ENCODE measurements at places on chromosomes 2 and 18.

GRCh38 chr18:37381554-37381953, 184.0 kb downstream of the CELF4 start:
- no peak for DNase-seq

- DNase-seq: no peak
Measured at GRCh38 chr18:44900627-44901026, 219.9 kb downstream of the SETBP1 start.

GRCh38 chr2:230942920-230943896, 18.2 kb upstream of the GPR55 start:
- no peak for DNase-seq

DNA sequence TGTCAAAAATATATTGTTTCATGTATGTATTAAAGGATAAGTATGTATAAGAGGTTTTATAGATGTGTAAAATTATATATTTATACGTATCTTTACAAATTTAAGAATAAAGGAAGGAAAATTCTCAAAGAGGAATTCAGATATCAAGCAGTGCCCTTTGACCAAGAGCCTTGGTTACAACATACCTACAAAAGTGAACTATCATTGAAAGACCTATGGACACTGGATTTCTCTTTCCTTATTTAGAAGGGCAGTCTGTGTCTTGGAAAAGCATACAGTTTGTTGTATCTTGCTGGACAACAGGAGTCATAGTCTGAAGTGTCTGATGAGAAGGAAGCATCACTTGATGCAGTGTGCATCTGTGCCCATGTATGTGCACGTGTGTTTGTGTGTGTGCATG, 21.8 kb upstream of the USP40 start:
- no peak for DNase-seq

- peak; percentile 25 for DNase-seq
Measured at GRCh38 chr2:101253013-101253702, 472 bp downstream of the CNOT11 start.

- DNase-seq: no peak
Measured at GRCh38 chr2:54603357-54603756, 120.1 kb upstream of the EML6 start.

GRCh38 chr2:84942964-84943421, 28.0 kb upstream of the KCMF1 start:
- DNase-seq: no peak

- DNase-seq: no peak
Measured at GRCh38 chr2:225282858-225283710, 116.4 kb upstream of the NYAP2 start.

- no peak for DNase-seq
Measured at GRCh38 chr2:175844169-175844568, 157.9 kb downstream of the LNPK start.

- DNase-seq: no peak
Measured at GRCh38 chr2:217366966-217367365, 507.1 kb upstream of the TNP1 start.

DNA sequence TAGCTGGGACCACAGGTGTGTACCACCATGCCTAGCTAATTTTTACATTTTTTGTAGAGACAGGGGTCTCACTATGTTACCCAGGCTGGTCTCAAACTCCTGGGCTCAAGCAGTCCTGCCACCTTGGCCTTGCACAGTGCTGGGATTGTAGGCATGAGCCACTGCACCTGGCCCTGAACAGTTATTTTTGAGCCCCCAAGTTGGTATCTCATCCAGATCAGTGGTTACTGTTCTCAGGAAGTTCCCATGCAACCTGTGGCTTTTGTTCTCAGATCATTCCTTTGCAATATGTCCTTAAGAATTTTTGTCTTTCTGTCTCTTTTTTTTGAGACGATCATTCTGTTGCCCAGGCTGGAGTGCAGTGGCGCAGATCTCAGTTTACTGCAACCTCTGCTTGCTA, 7.7 kb upstream of the CCDC138 start:
- DNase-seq: no peak

DNA sequence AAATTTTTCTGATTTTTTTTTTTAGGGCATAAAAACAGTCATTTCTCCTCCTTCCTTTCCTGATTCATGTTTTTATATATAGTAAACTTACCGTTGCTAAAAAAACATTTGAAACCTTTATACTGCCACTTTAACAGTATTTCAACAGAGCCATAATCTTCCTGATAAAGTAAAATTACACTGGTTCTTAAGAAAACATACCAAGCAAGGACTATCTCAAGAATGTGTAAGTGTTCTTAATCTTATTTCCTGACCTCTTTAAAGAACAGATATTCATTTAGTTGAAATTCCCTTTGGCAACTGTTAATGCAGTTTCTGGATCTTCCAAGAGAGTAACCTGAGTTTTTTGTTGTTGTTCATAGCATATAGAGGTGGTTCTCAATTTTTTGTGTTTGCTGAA, 26.6 kb upstream of the COLEC12 start:
- DNase-seq: no peak

DNA sequence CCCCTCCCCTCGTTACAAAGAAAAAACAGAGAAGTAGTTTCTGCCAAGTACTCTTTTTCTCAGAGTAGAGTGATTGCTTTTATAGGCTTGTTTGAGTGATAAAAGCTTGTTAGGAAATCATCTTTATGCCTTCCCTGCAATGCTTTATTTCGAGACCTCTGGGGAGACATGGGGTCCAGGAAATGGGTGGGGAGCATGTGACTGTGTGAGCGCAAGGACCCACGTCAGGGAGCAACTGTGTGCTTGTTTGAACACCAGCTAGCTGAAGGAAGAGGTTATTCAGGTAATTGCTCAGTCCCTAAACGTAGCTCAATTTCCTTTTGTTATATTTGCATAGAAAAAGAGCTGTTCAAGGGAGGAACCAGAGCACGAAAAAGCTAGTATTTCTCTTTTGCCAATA, 187.3 kb downstream of the FAM210A start:
- DNase-seq: no peak

DNA sequence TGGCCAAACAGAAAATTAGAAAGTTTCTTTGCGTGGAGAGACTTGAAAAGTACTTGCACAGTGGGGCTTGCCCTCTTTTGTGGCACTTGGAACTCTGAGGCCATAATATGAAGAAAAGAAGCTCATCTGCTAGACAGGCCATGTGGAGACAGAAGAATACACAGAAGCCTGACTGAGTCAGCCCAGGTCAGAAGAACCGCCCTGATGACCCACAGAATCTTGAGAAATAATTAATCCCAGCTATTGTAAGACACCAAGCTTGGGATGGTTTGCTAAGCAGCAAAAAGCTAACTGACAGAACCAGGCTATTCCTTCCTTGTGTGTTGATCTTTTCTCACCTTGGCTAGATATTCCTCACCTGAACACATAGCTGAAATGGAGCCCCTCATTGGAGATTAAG, 33.7 kb downstream of the G6PC2 start:
- DNase-seq: no peak

DNA sequence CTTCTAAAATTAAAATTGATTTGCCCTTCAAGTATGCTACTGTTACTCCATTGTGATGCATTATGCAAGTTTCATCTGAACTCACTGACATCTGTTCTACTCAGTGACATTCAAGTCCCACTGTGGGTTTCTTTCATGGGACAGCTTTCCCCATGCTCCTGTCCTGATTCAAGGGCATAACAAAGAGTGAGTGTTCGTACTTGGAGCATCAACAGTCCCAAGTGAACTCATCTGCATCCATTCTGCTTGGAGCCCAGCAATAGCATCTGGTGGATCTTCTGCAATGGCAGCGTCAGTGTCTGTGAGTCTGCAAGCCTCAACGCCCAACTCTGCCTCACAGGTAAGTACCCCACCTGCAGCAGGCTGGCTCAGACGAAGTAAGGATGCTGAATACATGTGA, 27.5 kb downstream of the BUB1 start:
- no peak for DNase-seq

GRCh38 chr2:220489121-220489520, 861.7 kb downstream of the SLC4A3 start:
- DNase-seq: no peak

DNA sequence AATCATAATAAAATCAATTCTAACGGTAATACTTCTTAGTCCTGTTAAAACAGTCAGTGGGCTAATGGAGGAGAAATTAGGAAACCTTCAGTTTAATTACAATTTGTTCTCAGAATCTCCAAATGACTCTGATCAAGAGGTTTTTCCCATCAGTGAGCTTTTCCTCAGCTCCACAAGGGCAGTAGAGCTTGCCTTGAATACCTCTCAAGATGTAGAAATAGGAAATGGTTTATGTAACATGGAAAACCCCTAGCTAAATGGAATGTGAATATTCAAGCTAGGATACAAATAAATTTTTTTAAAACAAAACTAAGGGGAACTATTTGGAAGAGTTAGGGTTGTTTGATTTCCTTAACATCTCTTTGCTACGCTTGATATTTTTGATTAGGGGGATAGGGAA, 87.5 kb downstream of the PLEKHM3 start:
- no peak for DNase-seq

DNA sequence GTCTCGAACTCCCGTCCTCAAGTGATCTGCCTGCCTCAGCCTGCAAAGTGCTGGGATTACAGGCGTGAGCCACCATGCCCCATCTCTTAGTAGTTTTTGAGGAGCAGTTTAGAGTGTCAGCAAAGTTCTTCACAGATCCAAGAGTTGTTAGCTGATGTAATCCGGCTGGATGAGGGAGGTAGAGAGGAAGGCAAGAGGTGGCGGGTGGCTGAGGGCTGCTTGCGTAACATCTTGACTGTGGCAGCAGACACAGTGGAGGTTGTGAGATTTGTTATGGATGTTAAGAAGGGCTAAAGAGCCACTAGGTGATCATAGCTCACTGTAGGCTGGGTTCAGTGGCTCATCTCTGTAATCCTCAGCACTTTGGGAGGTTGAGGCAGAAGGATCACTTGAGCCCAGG, 19.5 kb upstream of the FAM136A start:
- no peak for DNase-seq

- no peak for DNase-seq
Measured at GRCh38 chr2:212097001-212097400, 441.6 kb downstream of the ERBB4 start.

DNA sequence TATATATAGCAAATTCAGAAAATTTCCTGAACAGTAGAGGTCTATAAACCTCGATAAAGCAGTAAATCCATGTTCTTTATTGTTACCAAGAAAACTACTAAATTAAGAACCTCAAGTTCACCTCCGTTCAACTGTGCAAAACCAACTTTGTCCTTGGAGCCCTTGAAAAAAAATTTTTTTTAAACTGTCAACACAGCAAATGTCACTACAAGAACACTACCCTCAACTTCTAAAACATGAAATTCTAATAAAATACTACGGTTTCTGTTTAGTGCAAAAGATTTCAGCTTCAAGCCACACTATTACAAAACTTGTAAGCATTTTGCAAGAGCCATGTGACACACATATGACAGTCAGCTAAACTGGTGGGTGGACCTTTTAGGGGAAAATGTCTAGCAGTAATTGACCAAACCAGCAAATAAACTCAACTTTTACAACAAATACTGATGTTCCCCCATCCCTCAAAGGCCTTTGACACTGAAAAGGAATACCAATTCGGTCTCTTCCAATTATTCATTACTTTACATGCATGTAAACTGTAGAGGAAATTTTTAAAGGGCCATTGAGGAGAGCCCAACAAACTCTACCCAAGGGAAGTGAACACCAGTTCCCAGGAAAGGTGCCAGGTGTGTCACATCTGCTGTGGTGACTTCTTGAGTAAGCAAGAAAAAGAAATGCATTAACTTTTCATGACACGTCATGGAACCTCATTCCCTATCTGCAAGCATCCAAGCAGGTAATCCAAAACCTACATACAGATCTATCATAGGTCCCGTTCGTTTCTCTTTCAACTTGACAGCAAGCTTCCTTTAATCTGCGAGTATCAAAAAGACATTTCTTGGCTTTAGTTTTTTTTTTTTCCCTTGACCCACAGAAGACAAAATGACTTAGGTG, 1.4 kb downstream of the RAB1A start:
- DNase-seq: no peak

- no peak for DNase-seq
Measured at GRCh38 chr2:236545248-236545658, 24.4 kb upstream of the ACKR3 start.
